NCI-H2107 (cell line): ENCODE measurements at places on chromosomes 11 and 22.
A peak's percentile ranks its signal among the peaks of the same experiment; 100 is the strongest.

DNA sequence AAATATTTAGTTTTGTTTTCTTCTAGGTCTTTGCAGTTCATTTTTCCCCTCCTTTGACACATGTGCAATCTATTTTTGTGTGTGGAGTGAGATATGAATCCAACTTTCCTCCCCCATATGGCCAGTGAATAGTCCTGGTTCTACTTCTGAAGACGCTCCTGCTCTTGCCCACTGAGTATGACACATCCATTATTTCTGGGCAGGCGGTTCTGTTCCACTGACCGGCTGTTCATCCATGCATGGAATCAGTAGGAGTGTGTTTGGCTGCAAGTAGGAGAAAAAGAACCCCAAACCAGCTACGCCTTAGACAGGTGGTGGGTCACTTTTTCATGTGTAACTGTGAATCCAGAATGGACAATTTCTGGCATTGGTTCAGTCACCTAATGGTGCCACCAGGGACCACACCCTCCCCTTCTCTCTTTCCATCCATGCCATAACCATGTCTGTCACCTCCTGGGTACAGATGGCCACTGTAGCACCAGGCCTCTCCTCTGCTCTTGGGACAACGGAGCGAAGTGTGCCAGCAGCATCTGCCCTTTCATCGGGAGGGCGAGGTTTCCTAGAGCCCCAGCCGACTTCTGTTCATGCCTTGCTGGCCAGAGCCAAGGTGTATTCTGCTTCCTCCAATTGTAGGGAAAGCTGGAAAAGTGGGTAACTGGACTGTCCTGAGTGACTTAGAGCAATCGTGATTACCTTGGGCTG, 67.4 kb upstream of the SLC22A12 start:
- DNase-seq, result no peak

- no peak for DNase-seq
Observed at GRCh38 chr22:45502215-45503049, at the start of gene FBLN1. Gene FBLN1, plus strand, starts transcription at chr22:45502883. Its CDS starts 103 bp downstream, at chr22:45502986.

DNA sequence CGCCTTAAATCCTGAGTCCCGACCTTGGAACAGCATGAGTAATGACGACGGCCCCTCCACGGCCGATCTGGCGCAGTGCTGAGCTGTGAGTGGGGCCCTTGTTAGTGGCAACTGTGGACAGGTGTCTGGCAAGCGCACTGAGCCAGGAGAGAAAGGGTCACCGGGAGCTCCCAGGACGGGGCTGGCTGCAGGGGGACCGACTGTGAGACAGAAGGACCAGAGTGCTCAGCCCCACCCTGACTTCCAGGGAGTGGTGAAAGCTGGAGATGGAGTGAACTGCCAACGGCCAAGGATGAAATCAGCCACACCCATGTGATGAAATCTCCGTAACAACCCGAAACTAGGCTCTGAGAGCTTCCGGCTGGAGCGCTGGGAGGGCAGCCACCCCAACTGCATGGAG, 228.6 kb downstream of the BRD1 start:
- DNase-seq, result no peak

DNA sequence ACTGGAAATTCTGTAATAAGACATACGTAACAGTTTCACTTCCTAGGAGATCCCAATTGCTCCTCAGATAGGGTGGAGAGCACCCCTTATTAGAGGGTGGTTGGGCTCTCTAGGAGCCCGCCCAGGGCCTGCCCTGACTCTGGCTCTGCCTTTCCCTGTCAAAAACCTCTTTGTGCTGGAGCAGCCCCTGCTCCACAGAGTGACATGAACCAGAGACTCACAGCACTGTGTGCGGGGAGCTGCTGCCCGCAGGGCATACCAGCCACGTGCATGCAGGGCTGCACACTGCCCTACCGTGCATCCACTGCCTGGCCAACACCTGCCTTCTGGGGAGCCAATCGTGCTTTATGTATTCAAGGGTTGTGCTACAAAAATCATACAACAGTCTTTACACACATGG, 24.3 kb downstream of the KCNQ1OT1 start:
- no peak for DNase-seq

DNA sequence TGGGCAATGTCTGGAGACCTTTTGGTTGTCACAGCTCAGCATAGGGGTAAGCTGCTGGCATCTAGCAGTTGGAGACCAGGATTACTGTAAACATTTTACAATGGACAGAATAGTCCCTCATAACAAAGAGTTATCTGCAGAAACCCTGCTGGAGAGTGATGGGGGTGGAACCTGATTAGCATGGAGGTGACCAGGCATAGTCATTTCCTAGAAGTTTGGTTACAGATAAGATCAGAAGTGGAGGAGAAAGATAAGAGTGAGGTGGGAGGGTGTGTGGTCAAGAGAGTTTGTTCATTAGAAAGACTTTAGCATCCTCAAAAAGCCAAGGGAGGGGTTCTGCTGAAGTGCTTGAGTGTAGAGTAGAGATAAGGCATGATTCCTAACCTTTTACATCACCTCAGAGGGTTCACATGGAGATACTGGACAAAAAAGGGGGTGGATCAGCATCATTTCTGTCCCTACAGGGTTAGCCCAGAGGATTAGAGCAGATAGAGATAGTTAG, 38.8 kb downstream of the PRDM11 start:
- DNase-seq, result no peak

DNA sequence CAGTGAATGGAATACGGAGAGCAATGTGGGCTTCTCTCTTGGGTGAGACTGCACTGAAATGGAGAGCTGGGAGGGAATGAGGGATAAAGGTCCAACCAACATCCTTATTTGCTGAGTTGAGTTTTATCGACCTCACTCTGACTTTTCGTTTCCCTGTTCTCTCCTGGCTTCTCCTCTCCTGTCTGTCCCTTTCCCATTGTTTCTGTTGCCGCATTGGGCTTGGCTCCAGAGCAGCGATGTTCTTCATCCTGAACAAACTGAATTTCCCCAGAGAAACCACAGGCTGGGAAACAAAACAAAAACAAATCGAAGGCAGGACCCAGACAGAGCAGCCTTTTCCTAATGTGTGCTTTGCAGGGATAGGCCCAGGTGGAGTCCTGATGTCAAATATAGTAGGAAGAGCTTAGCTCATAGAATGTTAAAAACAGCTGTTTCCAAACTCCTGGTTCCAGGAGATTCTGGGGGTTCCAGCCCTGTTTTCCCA, 30.0 kb downstream of the MOV10L1 start:
- DNase-seq, result no peak

DNA sequence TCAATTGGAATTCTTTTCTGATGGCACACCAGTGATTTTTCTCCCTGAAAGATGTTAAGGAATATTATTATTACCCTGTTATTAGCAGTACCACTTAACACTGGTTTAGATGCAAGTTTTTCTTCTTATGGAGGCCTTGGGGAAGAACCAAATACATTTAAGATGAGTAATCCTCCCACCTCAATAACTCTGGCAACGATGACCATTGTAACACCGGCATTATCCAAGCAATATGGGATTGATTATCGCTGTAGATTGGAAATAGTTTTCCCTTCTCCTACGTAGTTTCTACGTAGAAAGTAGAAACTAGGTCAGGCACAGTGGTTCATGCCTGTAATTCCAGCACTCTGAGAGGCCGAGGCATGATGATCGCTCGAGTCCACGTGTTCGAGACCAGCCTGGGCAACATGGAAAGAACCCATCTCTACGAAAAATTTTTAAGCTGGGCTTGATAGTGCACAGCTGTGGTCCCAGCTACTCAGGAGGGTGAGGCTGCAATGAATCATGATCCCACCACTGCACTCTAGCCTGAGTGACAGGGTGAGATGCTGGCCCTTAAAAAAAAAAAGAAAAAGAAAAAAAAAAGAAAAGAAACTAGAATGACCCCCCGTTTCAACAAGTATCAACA, 45.5 kb downstream of the PACSIN2 start:
- DNase-seq, result no peak

GRCh38 chr11:45662096-45662664, 3.2 kb downstream of the CHST1 start:
- DNase-seq, result no peak

DNA sequence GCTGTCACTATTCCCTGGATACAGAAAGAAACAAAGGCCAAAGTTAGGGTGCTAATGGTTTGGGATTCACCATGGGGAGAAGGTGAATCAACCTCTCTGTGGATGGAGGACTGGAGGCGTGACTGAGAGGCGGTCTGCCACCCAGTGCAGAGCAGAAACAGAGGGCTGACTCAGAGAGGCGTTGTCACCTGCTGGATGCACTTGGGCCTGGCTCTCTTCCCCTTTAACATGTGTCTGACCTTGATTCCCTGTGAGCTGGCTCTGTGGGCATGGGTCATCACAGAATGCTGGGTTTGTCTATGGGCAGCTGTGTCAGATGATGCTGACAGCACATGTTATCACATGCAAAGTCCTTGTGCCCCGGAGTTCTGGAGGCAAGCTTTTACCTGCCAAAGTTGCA, 75.9 kb downstream of the LDLRAD3 start:
- DNase-seq, result no peak

DNA sequence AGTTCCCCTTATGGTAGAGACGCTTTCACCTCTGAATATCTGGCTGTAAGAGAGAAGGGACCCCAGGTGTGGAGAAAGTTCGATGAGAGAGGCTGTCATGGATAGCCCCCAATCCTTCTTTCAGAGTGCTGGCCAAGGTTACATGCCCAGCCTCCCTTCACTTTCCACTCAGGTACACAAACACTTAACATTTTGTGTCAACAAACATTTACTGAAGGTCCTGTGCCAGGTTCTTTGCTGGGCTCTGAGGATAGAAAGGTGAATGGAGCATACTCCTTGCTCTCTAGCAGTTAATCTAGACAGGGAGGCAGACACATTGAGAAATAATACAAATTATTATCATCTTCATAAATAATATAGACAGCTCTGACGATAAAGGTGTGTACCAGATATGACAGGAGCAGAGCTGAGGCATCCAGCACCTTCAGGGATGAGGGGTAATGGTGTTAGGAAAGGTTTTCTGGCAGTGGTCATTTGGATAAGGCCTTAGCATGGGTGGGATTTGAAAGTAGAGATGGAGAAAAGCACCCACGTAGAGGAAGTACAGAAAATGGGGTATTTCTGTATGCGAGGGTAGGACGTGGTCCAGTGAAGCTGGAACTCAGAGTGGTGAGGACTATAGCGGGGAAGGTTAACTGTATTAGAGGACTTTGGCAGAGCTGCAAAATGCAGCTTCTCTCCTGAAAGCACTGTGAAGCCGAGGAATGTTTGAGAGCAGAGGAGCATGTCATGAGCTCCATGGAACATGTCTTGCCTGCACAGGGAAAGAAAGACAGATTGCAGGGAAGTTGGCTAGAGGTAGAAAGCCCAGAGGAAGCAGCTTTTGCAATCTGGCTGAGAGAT, 19.6 kb downstream of the PPFIBP2 start:
- DNase-seq, result no peak

DNA sequence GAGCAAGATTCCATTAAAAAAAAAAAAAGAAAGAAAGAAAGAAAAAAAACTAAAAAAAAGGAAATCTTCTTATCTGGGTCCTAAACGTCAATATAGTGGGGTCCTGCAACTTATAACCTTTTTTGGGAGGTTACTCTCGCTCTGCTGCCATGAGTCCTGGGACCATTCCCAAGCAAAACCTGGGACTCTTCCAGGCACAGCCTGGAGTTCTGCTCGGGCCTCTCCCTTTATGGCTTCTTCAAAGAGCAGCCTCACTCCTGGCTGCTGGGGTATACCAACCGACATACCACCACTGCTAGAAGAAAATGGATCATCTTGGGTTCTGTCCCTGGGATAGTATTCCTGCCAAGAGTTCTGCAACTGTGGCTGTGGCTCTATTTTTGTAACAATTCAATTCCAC, 14.1 kb upstream of the CKAP5 start:
- no peak for DNase-seq

GRCh38 chr11:16839821-16840220, 101.4 kb downstream of the C11orf58 start:
- DNase-seq, result no peak

- DNase-seq, result no peak
Observed at GRCh38 chr11:62432695-62433094, 13.9 kb downstream of the SCGB1A1 start.

GRCh38 chr22:42720263-42721044, at the start of gene A4GALT:
Gene A4GALT, minus strand, starts transcription at chr22:42720870. Its CDS starts 26,919 bp downstream, at chr22:42693951.
- DNase-seq, result no peak

DNA sequence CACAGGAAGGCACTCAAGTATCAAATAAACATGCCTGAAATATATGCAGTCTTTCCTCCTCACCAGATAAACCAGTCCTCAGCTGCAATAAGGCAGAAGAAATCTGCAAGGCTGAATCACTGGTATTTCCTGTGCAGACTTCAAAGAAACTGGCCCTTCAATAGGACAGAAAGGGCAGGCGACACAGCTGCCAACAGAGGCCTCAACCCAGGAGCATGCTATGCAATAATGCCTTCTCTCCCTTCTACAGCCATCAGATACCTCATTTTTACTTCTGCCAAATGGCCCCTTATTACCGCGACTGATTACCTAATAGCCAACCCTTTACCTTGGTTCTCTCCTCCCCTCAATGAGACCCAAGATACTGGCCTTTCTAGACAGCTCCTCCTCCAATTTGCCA, 8.0 kb downstream of the NUMA1 start:
- DNase-seq, result no peak

GRCh38 chr22:36757668-36758211, 18.2 kb downstream of the IFT27 start:
- peak; percentile 14 for DNase-seq

GRCh38 chr11:10319702-10320558, 15.1 kb downstream of the ADM start:
- no peak for DNase-seq

DNA sequence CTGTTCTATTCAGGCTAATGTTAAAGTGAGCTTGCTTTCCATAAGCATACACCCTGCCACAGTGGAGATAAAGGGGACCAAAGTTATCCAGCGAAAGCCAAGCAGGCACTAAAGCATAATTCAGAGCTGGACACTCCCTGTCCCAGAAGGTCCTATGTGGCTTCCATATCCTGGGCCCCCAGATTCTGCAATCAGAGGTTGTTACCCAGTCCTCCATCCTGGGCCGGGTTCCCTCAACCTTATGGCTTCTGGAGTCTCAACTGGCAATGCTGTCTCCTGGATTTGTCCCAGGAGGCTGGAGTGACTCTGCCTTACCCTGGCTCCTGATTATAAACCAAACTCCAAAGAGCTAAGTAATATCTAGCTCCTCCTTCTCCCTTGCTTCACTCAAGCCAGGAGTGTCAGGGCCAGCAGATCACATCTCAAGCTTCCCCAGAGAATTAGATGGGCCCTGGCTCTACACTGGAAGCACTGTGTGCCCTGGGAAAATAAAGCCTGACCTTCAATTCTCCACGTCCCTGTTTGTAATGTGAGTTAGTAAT, 14.0 kb upstream of the SMIM35 start:
- DNase-seq, result no peak

- DNase-seq, result no peak
Observed at GRCh38 chr11:43021466-43021865, 290.3 kb upstream of the API5 start.

GRCh38 chr11:134731213-134731961, 319.3 kb upstream of the B3GAT1 start:
- no peak for DNase-seq
